SW 1271 (cell line): ENCODE measurements at places on chromosomes 3 and 15.

- no peak for DNase-seq
These were observed 23.2 kb downstream of the SEMA5B start for GRCh38 chr3:123004201-123004918.

- DNase-seq = peak; percentile 10
These were observed 199.1 kb downstream of the LRRN1 start for GRCh38 chr3:3998140-3998922.

DNA sequence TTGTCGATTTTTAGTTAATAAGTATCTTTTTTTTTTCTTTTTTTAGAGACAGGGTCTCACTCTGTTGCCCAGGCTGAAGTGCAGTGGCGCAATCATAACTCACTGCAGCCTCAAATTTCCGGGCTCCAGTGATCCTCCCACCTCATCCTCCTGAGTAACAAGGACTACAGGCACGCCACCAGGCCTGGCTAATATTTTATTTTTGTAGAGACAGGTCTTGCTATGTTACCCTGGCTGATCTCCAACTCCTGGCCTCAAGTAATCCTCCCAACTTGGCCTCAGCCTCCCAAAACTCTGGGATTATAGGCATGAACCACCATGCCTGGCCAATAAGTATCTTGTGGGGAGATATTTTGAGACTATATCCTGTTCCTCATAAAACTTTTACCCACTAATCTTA is 29.4 kb upstream of the ARID3B start:
- no peak for DNase-seq

- no peak for DNase-seq
These were observed 11.1 kb upstream of the KIF7 start for GRCh38 chr15:89666184-89666857.

DNA sequence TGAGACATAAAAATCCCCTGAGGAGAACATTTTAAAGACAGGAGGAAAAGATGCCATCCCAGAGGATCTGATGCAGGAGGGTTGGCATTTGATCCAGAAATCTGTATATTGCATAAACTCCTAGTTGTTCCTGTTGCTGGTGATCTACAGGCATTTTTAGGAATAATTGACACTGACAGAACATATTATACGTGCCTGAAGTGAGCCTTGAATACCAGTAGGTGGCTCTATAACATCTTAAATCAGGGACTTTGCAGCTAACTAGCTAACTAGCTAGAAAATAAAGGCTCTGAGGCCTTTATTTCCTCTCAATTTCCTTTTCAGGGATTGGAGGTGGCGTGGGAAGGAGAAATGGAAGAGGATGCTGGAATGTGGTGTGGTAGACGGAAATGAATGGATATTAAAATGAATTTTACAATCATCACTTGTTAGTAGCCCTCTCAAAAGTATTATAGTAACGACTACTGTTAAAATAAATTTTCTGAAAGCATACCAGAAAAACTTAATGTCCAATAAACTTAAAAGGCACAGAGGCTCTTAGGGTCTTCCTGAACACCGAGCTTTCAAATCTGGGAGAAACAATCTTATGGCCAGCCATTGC is 73.8 kb upstream of the ZBED2 start:
- DNase-seq = peak; percentile 79

DNA sequence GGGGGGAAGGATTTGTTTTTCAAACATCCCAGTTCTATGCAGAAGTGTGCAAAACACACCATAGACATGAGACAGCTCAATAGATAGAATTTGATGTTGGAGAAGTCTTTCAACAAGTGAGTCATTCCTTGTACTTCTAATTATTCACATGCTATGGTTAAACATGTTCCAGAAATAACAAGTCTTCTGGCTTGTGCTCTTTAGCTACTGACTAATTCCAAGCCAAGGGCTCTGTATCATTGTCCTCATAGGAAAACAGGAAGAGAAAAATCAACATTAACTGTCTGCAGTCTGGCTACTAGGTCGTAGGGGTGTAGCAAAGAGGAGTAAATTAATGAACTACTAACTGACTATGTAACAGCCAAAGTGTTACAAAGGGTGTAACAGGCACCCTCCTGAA is 25.8 kb downstream of the LDHAL6B start:
- DNase-seq = no peak

DNA sequence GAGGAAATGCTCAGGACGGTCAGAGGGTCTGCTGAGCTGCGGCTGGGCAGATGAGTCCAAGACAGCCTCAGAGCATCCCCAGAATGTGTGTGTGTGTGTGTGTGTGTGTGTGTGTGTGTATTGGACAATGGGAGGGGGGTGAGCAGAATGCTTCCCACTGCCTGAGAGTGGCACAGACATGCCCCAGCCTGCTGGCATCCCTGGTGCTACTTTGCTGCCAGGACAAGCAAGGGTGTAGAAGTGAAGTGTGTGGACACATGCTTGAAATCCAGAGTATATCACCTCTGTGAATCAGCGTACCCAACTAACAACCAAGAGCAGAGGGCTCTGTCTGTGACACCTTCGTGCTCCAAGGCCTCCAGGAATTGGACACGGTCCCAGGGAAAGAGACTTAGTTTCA is 76.3 kb downstream of the SLC9A9 start:
- no peak for DNase-seq

DNA sequence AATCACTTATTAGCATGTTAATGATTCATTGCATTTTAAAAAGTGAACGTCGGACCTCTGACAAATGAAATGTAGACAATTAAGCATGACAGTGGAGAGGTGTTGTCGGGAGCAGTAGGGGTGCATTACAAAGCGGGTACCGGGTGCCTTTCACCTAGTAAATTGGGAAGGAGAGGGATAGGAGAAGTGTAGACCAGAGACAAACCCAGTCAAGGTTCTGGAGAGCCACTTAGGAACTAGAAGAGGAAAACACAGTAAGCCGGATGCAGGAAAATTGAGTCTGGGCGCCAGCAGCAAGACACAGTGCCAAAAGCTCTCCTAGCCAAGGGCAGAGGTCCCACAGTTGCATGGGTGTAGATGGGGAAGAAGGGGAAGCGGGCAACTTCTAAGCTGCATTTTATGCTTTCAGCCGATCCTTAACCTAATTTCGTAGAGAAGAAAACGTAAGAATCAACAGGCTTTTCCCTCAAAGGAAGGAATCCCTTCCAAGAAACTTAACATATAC is 3.1 kb upstream of the CERS3 start:
- DNase-seq = no peak

DNA sequence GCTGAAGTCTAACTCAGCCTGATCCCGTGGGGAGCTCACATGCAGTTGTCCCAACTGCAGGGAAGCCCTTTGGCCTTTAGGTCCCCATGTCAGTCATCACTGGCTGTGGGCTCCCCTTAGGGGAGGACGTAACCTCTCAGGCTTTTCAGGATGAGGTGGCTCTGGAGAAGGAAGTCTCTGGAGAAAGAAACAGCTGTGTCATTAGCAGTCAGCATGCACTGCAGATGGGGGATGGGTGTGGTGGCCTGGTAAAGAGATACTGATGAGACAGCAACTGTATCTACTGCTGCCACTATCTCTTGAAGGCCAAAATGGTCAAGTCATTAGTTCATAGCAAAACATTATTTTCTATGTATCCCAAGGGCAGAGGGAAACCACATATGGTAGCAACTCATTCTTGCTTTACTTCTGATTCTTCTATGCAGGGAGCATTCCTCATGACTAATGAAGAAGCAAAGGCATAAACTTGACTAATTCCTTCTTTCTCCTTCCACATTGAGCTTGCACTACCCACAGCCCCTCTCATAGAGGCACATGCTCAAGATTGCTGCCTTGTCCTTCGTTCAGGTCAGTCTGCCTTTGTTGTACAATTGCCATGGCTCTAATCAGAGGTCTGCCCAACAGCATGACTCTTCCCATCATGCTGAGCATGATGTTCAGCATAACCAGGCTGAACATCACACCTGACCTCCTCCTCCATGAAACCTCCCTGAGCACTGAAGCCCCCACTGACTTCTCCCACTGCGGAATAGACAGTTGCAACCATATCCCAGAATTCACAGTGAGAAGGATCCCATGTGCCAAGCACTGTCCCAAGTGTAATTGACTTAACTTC is 47.8 kb upstream of the TMEM158 start:
- DNase-seq = no peak

DNA sequence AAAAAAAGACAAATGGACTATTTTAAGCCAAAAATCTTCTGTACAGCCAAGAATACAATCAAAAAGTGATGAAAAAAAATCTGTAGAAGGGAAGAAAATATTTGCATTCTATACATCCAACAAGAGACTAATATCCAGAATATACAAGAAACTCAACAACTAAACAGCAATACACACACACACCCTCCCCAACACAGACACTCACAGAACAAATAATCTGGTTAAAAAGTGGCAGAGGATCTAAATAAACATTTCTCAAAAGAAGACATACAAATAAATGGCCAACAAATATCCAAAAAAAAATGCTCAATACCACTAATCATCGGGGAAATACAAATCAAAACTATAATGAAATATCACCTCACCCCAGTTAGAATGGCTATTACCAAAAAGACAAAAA is 209.0 kb upstream of the ZNF385D start:
- no peak for DNase-seq

DNA sequence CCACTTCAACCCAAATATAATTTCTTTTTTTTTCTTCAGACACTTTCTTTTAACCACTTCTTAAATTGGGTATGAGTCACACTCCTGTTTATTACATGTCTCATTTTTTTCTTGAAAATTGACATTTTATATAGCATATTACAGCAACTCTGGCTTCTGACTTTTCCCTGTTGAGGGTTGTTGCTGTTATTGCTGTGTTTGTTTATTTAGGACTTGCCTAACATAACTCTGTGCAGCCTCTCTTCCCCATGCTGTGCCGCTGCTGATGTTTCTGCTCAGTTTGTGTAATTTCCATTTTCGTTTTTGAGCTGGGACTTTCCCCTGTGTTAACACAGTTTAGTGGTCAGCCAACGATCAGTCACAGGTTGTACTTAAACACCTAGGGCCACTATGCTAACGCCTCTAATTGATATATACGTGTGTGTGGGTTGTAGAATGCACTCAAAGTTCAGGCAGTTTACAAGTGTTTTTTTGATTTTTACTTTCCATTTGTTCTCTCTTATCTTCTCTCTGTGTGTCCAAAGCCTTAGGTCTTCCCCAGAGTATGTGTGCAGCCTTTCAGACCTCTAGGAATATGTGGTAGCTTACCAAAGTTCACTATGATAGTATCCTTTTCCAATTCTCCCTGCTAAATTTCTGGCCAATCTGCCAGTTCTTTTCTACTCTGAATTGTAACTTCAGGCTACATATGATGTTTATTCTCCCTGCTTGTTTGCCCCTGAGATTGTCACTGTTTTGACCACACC is 337.2 kb downstream of the ZBTB20 start:
- no peak for DNase-seq

DNA sequence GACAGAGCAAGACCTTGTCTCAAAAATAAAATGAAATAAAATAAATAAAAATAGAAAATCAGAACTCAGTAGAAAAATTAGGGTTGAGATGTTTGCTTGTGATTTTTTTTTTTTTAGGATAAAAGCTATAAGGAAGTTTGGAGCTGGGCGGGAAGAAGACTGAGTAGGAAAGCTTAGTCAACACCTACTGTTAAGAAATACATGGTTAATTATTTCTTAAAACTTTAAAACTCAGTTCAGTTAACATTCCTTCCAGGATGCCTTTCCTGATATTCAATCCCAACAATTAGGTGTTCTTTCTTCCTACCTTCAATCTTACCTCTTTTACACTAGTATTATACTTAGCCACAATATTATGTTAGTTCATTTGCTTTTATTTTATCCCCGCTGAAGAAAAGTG is 246.2 kb downstream of the LSAMP start:
- no peak for DNase-seq

DNA sequence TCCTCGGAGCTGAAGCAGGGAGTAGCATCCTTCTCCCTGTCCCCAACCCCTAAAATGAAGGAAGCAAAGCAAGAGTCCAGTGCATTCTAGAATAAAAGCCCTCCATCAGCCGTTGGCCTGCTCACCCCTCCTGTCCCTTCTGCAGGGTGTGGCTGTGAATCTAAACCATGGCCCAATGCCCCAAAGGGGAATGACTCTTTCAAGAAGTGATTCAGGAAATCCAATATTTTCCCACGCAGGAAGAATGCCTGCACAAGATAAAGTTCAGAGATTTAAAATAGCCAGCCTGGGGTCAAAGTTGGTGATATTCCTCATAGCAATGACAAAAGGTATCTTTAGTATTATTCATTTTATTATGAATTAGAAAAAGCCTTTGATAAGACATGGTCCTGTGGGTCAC is 38.5 kb downstream of the SLCO2A1 start:
- no peak for DNase-seq

GRCh38 chr3:169666076-169666375 is 2.5 kb upstream of the MECOM start:
- no peak for DNase-seq

DNA sequence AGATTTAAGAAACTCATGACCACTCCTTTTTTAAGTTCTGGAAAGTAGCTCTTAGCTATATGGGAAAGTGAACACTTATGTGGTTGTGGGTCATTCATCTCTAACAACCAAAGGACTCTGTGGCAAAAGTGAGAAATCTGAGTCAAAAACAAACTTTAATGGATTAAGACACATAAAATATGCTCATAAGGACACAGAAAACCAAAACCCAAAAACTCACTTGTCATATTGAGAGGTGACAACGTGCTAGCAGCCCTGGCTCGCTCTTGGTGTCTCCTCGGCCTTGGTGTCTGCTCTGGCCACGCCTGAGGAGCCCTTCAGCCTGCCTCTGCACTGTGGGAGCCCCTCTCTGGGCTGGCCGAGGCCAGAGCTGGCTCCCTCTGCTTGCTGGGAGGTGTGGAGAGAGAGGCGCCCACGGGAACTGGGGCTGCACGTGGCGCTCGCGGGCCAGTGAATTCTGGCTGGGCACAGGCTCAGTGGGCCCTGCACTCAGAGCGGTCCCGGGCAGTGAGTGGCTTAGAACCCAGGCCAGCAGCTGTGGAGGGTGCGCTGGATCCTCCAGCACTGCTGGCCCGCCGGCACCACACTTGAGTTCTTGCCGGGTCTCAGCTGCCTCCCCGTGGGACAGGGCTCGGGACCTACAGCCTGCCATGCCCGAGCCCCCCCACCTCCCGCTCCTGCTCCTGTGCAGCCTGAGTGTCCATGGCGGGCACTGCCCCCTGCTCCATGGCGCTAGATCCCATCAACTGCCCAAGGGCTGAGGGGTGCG is 30.3 kb upstream of the SKIL start:
- no peak for DNase-seq

GRCh38 chr3:10386121-10386520 is 65.2 kb upstream of the SEC13 start:
- no peak for DNase-seq

DNA sequence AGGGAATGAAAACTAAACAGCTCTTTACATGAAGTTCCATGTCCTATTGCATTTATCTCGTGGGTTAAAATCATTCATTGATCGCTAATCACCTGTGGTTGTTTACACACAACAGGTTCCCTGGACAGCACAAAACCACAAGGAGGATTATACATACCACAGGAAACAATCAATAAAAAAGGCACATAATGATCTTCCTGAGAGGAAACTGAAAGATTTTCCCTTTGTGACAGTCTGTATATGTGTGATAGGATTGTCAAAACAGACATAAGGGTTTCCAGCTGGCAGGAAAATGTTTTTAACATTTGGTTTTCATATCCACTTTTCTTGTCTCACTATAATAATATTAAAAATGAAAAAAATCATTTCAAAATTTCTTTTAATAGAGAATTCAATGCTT is 541.8 kb downstream of the NLGN1 start:
- no peak for DNase-seq
